Left colon (tissue), 2 donors: ENCODE measurements at places on chromosomes 16 and 17. TPM values are rescaled to one million over a fixed set of nuclear protein-coding genes. Genes with fewer than 3 reads are reported as not detected.

- DNase-seq = no peak
Measured at GRCh38 chr17:59830007-59830630, 62.6 kb downstream of the TUBD1 start.

DNA sequence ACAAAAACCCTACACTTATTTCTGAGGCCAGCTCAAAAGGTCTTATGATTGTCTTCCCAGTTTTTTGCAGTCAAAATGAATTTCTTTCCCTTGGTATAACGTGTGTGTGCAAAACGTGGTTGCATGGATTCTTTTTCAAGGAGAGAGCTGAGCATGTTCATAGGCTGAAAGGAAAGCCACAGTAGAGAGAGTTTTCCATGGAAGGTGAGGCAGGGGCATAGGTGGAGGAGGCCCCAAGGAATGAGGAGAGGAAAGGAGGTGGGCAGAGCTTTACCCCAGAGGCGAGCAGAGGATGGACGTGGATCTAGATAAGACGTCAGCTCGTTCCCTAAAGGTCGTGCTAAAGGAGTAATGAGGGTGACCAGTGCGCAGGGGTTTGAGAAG lies 22.8 kb downstream of the TRPV2 start:
- DNase-seq = no peak

GRCh38 chr17:80380555-80381002 lies 34.4 kb upstream of the ENDOV start:
- DNase-seq = no peak

- no peak for DNase-seq
Measured at GRCh38 chr16:77882358-77882757, 94.0 kb downstream of the VAT1L start.

- no peak for DNase-seq
Measured at GRCh38 chr17:81831563-81831956, 1.5 kb downstream of the MCRIP1 start.

DNA sequence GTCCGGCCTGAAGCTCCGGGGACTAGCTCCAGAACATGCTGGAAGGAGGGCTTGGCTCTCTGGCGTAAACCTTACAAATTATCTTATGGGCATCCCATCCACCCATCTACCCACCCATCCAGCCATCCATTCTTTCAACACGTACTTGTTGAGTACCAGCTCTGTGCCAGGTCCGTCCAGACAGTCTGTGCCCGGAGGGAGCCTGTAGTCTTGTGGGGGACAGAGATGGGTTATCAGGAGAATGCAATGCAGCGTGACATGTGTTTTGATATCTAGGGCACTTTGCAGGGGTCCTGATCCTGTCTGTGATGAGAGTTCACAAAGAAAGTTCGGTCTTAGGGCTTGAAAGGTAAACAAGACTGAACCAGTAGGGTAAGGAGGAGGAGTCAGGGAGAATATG lies 4.1 kb upstream of the SLC13A2 start:
- no peak for DNase-seq

DNA sequence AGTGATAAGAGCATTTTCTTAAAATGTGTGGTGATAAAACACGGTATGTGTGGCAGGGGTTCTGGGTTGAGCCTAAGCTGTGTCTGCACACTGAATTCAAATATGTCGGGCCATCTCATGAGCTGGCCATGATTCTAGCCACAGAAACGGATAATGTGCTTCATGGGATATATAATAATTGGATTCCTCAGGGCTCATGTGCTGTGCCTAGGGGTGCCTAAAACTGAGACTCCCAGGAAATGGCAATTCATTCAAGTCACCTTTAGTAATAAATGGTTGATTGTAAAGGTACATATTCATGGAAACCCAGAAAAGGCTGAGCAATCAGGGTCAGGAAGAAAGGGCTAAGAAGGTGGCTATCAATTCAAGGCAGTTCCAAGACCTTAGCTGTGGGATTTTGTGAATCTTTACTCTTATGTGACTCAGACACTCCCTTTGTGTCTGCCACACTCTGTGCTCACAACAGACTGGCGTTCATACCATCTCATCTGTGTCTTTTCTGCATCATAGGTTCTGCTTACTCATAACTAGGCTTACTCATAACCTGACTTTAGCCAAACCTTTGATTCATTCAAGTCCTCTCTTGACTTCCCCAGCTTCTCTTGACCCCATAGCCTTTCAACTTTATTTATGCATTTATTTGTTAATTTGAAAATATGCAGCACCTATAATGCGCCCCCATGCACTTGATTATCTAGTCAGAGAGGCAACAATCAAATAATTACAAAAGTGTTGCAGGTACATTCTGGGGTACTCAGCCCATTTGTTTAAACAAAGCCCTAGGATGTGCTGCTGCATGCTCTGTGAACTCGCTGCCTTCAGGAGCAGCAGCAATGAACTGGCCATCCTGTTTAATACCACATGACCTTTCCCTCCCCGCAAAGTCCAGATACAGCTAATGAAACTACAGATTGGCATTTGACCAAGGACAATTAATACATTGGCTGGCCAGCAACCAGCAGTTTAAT lies 28.4 kb upstream of the MED13 start:
- no peak for DNase-seq

GRCh38 chr17:75680431-75680830 lies 13.3 kb downstream of the SAP30BP start:
- no peak for DNase-seq

Gene SMPD3
- 90.3 TPM for total RNA-seq

Gene ABCC11
- 0.61 TPM for total RNA-seq

Gene TBC1D3D
- total RNA-seq = 0.53 TPM
